GM13977 (cell line): ENCODE measurements at places on chromosomes 3 and 15.
A peak's percentile ranks its signal among the peaks of the same experiment; 100 is the strongest.

DNA sequence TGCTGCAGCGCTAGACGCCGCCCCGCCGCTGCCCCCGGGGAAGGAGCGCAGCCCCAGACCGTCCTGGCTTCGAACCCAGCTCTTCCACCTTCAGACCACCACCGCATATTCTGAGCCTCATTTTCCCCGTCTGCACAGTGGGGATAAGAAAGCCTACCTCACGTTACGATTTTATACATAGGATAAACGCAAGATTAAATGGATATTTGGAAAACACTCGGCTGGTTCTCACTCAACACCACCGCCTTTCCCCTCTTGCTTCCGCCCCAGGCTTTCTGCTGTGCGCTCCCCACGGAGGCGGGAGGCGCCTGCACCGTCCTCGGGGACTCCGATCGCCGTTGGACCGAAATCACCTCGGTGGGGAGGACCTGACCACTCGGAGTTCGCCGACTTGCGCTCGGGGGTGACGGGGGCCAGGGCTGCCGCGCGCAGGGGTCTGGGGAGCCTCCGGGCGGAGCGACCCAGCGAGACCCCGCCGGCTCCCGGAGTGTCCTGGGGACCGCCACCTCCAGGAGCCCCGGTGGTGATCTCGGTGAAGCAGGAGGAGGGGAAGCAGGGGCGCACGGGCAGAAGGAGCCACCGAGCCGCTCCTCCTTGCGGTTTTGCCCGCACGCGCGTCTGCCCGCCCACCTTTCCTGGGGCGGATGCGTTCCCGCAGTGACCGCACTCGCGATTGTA, 4.0 kb downstream of the FBXL22 start:
- no peak for DNase-seq

DNA sequence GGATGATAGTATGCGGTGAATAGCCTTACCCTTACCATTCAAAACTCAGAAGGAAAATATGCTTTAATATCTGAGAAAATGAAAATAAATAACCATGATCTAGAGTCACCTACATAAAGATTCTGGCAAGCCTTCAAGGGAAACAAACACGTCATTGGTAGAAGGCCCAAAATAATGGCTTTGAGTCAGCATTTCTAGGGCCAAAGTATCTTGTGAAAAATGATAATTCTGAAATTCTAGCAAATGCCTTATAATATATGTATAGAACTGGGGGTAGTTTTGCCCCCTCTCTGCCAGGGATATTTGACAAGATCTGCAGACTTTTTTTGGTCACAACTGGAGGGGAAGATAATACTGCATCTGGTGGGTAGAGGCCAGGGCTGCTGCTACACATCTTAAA, 15.4 kb downstream of the PLSCR1 start:
- DNase-seq = no peak

DNA sequence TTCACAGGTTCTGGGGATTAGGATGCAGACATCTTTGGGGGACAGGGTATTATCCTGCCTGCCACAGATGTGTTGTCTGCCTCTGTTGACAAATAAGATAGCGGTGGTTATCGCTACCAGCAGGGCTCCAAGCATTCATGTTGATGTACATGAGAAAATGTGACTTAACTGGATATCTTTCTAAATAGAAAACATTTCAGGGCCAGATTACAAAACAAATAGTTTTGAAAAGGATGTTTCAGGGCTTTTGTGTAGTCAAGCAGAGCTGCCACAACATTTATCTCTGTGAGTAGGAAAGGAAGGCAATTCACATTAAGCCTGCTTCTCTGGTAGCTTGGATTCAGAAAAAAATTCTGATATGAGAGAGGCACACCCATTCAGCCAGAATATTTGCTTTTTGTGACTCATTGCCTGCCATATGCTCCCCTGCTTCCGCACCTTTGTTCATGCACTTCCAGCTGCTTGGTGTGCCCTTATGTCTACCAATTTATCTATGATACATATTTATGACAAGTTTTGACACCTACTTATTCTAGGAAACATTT, 22.8 kb downstream of the PLS1 start:
- no peak for DNase-seq

DNA sequence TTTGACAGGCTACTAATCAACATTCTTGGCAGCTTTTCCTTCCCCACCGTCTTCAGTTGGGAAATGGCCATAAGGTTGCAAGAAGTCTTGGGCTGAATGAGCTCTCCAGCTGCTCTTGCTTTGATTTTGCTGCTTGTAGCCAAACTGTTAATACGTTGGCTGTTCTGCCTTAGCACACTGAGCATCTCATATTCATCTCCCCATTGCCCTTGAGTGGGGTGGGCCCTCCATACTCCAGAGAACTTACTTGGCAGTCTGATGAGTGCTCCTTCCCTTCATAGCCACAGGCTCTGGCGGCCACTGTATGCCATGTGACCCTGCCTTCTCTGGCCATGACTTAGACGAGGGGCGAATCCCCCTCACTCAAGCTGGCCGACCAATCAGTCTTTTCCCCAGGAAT, 25.8 kb upstream of the PAQR5 start:
- no peak for DNase-seq

- no peak for DNase-seq
These were observed 8.9 kb downstream of the MUC4 start for GRCh38 chr3:195802795-195803194.

GRCh38 chr15:66847565-66847991, 145.5 kb downstream of the SMAD6 start:
- DNase-seq = no peak

DNA sequence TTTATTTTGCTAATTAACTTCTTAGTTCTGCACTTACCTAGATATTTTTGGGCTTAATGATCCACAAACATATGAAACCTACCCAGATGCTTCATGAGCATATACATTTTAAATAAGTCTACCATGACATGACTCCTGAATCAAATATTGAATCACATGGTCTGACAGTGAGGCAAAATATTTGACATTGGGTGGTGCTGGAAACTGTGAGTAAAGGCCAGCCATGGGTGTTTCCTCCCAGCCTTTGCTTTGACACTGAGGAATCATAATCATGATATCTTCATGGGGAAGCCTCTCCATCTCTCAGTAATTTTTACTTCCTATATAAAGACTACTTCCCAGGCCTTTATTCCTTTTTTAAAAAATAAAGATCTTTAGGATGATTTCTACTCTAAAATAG, 22.8 kb upstream of the SSR3 start:
- no peak for DNase-seq

- no peak for DNase-seq
These were observed 40.9 kb downstream of the CRTC3 start for GRCh38 chr15:90570643-90571042.

- no peak for DNase-seq
These were observed 472.4 kb downstream of the EPHB1 start for GRCh38 chr3:135267487-135267886.

GRCh38 chr3:177106594-177106993, 90.7 kb downstream of the TBL1XR1 start:
- no peak for DNase-seq

GRCh38 chr15:66004618-66005262, 135.4 kb downstream of the RAB11A start:
- peak; percentile 46 for DNase-seq

- DNase-seq = no peak
These were observed 70.2 kb upstream of the TPRG1 start for GRCh38 chr3:189101594-189101993.

- DNase-seq = no peak
These were observed 712.6 kb upstream of the GBE1 start for GRCh38 chr3:82473864-82474541.

DNA sequence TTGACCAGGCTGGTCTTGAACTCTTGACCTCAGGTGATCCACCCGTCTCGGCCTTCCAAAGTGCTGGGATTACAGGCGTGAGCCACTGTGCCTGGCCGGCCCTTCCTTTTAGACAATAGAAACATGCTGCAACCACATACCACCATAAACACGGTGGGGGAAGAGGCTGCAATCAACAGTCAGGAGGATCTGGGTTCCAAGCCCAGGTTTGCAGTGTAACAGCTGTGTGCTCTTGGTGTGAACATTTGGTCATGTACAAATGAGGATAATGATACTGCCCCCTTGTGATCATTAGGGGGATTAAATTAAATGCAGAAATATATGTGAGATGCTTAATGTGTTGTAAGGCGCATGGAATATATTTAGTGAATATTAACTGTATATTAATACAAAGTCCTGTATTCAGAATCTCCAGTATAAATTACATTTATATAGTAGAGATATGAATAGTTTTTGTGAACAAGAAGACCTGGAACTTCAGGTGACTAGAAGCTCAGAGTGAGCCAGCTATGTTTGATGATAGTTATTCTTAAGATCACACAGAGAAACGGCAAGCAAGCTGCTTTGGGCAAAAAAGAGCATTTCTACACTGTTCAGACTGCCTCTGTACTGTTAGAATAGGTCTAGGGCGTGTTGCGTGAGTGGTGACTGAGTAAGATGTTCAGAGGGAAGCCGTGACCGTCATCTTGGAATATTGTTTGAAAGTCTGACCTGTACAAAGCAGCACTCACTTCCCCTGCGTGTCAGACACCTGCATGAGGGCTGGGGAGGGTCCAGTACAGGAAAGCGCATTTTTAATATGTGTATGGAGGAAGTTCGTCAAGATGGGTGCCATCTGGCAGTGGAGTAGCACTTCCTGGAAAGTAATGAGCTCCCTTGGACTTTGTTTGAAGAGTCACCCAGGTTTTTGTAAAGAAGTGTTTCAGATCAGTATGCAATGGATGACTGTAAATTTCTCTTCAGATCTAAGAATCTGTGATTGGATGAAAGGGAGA, 125.8 kb downstream of the PGPEP1L start:
- DNase-seq = peak; percentile 67

GRCh38 chr3:104396974-104397669, 969.6 kb upstream of the ALCAM start:
- DNase-seq = no peak

GRCh38 chr3:29004885-29005599, 275.8 kb upstream of the RBMS3 start:
- peak; percentile 38 for DNase-seq

DNA sequence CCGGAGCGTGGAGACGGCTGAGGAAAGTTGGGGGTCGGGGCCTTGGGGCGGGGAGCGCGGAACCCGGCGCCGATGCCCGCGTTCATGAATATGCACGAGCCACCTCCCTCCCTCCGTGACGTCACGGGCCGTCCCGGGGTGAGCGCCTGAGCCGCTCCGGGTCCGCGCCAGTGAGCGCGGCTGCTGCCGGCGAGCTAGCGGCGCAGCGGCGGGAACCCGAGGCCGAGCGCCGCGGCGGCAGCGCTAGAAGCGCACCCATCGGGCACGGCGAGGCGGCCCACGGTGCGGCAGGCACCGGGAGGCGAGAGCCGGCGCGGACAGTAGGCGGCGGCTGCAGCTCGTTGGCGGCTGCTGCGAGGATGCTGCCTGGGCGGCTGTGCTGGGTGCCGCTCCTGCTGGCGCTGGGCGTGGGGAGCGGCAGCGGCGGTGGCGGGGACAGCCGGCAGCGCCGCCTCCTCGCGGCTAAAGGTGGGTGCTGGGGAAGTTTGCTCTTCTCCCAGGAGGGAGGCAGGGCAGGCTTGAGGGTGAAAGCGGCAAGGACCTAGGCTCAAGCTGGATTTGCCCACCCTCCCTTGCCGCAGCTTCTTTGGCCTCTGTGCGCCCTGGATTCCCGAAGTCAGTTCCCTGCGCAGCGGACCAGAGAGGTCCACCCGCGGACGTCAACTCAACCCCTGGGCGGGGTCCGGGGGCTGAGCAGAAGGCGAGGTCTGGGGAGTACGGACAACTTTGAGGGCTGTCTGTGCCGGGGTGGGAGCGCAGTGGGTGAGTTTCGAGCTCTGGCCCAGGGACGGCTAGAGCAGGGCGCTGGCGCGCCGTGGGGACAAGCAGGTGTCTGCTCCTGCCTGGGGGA, at the start of gene CLSTN2:
TSS of gene CLSTN2 (plus strand) at position 170 of the 850 bp plus-strand sequence.
- DNase-seq = peak; percentile 59

DNA sequence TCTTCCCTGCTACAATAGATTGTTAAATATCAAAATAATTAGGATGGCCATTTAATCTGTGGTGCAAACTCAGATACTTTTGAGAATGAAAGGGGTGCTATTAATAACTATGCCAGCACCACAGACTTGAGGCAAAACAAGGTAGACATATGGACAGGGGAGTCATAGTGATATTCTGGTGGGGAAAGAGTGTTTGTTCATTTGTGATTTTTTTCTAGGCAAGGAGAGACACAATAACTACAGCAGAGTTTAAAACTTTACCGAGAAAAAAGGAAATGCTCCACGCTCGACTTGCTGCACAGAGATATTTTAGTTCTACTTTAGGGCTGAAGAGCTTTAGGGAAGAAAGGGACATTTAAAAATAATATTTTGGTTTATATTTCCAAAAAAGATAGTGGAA, 611.2 kb upstream of the GRM7 start:
- no peak for DNase-seq

- no peak for DNase-seq
These were observed 86.1 kb downstream of the FOXP1 start for GRCh38 chr3:71497367-71497897.

GRCh38 chr3:66565301-66565700, 64.5 kb upstream of the LRIG1 start:
- DNase-seq = no peak

DNA sequence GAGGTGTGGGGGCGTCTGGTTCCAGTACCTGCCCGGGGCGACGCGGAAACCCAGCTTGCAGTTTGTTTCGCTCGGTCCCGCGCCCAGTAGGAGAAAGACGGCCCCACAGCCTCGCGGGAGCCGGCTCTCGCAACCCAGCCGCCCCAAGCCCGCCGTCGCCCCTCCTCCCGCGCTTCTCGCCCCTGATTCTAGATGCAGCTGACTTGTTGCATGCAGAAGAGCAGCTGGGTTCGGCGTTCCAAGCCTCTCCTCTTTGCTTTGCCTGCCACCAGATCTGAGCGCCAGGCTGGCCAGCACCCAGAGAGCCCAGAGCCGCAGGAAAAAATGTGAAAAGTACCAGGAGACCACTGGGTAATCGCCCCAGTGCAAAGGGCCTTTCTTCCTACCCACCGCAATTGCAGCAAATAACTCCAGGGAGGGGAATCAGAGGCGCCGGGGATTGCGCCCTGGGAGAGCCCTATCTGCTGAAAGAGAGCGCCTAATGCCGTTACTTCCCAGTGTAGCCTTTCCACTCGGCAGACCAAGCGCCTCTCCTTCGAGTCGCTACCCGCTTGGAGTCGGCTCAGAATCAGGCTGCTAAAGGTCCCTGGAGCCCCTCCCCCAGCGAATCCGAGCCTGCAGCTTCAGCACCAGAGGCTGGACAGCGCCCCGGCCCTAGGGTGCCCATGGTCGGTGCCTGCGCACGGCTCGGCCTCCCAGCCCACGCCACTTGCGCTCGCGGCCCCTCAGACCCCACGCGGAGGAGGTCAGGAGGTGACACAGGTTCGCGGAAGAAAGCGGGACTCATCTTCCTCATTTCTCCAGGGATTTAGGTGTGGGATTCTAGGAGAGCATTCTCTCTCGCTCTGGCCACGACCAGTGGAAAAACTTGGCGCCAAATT, 15.7 kb upstream of the AEN start:
- peak; percentile 57 for DNase-seq

DNA sequence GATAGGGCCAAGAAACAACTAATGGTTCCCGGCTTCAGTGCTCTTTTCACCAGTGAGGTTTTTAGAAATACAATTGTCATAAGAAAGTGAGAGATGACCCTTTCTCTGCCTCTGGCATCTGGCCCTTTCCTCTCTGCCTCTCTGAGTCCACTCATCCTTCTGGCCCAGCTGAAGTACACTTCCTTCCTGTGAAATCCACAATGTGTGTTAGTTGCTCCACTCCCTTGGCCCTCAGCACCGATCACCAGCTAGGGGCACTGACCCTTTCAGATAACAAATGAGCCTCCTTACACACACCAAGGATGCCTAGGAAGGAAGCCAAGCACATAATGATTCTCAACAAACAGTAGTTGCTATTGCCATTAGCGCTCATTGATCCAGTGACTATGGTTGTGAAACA, 2.9 kb upstream of the CAV3 start:
- DNase-seq = no peak
